ENCODE measurements at places on chromosomes 13 and 19.

DNA sequence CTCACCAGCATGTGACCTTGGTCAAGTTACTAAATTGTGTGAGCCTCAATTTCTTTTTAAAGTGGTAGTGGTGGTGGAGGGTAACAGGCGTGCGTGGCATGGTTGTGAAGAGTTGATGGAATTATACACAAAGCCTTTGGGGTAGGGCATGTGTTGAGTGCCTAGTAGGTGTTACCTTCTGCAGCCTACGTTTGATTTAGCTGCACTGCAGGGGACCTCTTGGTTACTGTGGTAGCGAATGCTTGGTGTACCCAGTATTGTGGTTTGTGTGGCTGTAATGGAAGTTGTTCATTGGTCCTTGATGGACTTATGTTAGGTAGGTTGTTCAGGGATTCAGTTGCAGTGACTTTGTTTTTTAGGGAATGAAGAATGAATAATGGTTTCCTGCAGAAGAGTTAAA lies 24.6 kb downstream of the PRAM1 start:
- no peak for DNase-seq

- DNase-seq = peak; percentile 42
Observed at GRCh38 chr19:19642506-19643157, 825 bp downstream of the GMIP start.

DNA sequence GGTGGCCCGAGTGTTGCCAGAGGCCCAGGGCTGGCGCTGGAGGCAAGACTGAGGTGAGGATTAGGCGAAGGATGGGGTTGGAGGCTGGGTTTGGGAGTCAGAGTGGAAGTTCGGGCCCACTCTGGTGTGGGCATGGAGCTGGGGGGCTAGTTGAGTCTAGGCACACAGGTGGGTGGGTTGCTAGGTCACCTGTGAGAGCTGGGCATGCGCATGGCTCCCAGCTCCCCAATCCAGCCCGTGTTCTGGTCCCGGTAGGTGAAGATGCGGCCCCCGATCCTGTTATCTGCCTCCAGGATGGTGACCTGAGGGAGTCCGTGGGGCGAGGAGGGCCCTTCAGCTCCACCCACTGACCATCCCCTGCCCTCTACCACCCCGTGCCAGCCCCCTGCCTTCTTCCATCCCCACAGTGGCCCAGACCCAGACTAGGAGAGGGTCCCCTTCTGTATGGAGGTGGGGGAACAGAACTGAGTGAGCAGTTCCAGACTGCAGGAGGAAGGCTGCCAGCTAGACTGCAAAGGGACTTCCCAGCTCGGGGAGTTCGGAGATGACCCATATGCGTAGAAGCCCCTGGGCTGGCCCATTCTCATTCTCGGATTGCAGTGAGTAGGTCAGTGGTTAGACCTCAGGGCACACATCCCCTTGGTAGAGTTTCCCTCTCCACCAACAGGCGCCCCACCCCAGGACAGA lies 1.7 kb downstream of the IL4I1 start:
- no peak for DNase-seq

DNA sequence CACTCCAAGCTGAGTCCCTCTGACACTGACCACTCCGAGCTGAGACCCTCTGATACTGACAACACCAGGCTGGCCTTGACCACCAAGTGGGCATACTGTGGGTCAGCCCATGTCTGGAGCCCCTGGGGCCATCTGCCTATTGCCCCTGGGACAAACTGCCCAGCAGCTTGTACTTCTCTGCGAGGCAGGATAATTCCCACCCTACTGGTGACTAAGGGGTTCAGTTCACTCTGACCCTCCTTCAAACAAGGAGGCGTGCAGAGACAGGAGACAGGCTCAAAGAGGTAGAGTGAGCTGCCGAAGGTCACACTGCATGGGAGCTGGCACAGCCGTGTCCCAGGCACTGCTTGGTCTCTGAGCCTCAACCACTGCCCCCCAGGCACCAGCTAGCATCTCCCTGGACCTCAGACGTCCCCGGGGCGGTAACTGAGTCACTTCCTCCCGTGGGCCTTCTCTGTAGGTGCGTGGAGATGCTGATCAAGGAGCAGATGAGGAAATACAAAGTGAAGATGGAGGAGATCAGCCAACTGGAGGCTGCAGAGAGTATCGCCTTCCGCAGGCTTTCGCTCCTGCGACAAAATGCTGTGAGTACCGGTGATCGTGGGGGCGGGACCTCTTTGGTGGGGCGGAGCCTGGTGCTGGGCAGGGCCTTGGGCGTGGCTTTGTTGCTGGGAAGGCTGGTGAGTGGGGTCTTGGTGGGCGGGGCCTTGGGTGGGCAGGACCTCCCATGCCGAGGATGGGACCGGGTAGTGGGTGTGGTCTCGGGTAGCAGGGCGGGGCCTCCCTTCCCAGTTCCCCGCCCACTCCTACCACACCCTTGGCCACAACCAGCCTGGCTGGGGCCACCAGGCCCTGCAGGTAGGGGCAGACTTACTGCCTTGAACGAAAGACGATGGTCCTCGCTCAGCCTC lies 5.8 kb upstream of the USE1 start:
- peak; percentile 93 for DNase-seq

DNA sequence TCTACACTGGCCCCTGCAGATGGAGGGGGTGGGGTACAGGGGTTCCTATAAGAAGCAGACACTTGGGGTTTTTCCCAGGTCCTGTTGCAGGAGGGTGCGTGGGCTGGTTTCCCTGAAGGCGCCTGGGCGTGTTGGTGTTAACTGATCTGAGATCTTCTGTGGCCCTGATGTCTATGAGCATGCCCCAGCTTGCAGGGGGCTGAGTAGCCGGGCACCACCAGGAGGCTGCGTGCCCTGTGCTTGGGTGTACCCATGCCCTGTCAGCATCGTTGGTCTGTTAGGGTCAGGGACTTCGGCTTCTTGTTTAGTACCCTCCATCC lies 45.3 kb downstream of the CAPN12 start:
- peak; percentile 59 for DNase-seq

DNA sequence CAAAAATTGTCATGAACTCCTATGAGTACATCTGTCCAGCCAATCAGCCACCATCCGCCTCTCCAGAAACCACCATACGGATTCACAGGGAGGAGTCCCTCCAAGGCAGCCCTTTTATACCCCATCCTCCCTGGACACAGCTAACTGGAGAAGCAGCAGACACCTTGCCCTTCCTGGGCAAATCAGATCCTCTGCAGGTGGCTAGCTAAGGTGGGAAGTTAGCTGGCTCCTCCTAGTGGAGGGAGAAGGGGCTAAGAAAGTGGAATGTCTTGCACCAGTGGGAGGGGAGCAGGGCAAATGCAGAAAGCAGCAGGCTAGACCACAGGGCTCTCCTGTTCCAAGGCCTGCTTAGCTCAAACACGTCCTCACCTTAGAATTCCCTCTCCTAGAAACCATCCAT lies 46.2 kb upstream of the UQCRFS1 start:
- DNase-seq = peak; percentile 8

- DNase-seq = peak; percentile 10
Observed at GRCh38 chr13:94968040-94968756, 255.9 kb upstream of the SOX21 start.

GRCh38 chr13:42880056-42880605 lies 98.7 kb downstream of the FAM216B start:
- no peak for DNase-seq

DNA sequence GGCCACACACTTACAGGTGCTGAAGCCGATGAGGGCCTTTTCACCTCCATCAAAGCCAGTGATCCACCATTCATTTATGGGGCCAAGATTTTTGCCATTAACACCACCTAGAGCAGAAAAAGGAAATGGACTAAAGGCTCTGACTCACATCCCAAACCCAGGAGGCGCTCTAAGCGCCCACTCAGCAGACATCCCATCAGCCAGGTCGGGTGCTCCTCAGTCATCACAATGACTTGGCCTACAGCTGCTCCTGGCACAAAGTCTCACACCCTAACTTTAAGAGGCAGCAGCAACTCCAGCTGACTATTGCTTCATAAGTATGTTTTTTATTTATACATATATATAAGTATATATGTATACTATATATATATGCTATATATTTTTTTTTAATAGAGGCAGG lies 36.1 kb upstream of the EIF3G start:
- no peak for DNase-seq

DNA sequence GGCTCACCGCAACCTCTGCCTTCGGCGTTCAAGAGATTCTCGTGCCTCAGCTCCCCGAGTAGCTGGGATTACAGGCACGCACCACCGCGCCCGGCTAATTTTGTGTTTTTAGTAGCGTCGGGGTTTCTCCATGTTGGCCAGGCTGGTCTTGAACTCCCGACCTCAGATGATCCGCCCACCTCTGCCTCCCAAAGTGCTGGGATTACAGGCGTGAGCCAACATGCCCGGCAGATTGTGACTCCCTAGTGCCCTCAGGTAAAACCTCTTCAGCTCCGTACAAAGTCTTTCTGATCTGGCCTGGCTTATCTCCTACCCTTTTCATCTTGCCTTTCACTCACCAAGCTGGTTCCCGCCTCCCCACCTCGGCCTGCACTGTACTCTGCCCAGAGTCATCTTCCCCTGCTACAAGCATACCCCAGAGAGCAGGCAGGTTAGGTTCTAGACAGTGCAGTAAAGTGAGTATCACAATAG lies 15.0 kb downstream of the BICRA start:
- no peak for DNase-seq

DNA sequence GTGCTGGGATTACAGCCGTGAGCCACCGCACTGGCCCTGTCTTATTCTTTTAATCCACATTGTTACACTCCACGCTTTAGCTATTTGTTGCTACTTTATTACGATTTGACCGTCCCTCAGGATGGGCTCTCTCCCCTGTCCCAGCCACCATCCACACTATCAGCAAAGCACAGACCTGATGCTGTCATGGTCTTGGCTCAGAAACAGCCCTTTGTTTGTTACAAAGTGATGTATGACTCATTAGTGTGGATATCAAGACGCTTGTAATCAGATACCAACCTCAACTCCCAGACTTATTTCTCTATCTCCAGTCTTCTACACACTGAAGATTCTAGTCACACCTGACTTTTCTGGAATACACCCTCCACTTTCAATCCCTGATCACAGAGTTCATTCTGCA lies 84.6 kb upstream of the FREM2 start:
- peak; percentile 1 for DNase-seq

GRCh38 chr13:106507560-106508274 lies 27.7 kb downstream of the EFNB2 start:
- peak; percentile 89 for DNase-seq

- DNase-seq = no peak
Observed at GRCh38 chr13:70809588-70809987, 701.3 kb upstream of the KLHL1 start.

DNA sequence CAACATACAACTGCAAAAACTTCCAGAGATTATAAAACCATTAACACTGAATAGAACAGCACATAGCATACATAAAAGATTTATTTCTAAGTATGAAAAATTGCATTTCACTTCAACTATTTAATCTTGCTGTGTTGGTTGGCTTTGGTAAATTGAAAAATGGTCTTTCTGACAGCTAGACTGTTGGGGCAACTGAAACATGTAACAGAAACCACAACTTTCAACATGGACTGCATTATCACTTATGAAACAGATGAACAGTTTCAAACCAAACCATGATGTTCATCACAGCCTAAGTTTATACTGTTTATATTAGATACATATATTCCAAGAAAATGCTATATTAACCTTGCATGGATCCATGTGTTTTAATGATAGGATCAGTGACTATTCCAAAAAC lies 324.1 kb upstream of the PCDH9 start:
- peak; percentile 75 for DNase-seq

DNA sequence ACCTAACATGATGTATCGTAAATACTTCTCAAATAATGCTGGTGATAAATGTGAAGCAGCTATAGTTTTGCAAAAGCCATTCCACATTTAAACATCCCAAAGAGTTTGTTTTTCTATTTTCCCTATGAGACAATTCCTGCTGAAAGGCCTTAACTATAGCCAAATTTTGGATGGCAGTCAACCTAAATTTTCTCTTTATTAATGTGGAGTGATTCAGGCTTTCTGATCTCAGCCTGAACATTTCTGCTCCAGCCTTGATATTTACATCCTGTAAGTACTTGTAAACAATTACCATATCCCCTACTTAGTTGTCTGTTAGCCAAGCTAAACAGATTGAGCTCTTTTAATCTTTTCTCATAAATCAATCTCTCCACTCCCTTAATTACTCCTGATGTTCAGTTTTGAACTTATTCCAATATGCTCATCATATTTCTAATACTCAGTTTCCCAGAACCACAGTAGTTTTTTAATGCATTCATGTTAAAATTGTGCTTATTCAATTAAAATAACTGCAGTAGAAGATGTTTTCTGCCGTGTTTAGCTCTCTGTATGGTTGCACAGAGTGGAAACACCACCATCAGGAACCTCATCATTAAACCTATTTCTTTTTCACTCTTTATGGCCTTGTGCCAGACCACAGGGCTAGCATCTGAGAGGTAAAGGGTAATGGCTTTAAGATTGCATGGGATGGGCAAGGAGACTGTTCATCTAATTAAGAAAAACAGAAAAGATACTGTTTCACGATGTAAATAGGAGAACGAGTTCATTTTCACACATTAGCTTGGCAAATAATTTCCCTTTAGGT lies 1235.2 kb upstream of the SLC10A2 start:
- no peak for DNase-seq

DNA sequence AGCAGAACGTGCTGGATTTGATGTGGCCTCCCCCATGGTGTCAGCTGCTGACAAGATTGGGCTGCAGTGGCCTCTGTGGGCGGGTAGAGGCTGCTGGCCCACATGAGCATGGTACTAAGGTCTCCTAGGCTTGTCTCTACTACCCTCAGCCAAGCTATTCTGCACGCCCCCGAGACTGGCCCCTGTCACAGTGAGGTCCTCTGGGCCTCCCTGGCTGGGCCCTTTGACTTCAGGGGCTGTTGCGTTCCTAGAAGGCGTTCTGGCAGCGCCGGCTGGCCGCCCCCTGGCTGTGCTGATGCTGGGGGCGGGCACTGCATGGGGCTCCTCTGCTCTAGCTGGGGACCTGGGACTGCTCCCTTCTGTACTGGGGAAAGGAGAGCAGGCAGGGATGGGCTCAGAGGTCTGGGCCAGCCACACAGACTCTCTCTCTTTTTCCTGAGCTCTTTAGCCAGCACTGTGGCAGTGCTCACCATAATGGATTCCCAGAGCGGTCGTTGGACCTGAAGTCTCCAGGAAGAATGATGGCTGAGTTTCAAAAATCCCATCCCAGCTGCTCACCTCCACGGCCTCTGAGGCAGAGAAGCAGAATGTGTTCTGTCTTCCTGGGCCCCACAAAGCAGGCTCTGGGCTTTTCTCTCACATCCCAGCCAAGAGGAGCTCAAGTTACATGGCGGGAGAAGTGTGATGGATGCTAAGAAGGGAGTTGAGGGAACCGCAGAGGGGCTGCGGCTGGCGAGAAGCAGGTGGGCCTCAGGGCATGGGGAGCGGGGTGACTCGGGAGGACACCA lies 32.3 kb downstream of the TSSK6 start:
- no peak for DNase-seq

DNA sequence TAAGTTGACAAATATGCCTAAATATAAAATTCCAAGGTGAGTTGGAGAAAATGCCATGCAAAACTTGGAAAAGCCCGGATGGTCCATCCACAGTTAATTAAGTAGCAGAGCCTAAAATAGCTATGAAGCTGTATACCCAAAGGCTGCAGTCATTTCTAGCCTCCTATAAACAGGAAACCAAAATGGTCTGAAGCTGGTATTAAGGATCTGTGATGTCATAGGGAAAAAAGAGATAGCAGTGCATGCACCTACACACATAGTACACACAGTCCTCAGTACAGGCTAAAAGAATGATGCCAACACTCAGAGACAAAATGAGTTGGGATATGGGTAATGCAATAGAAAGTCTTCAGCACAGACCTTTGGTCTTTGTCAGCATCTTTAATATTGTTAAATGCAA lies 736.9 kb downstream of the EFNB2 start:
- no peak for DNase-seq

GRCh38 chr13:48731001-48731658 lies 77.4 kb downstream of the CYSLTR2 start:
- no peak for DNase-seq

- peak; percentile 48 for DNase-seq
Observed at GRCh38 chr19:19319732-19320360, 463 bp downstream of the SUGP1 start.
